Activated gamma-delta T cell (primary cell): ENCODE measurements at places on chromosomes 12 and 14.

DNA sequence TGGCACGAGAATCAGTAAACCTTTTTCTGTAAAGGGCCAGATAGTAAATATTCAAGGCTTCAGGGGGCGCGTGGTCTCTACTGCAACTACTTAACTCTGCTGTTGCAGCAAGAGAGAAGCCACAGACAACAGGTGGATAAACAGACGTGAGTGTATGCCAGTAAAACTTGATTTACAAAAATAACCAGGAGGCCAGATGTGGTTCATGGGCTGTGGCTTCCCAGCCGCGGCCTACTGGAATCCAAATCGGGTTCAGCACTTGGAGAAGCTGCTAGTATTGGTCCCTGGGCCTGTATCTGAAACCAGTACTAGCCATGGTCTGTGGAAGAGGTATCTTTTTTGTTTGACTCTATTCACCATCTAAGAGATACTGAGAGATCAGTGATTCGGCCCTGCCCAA is 13.3 kb downstream of the PPP2R5C start:
- DNase-seq: no peak

GRCh38 chr14:49306152-49306751 is 279.9 kb downstream of the RPS29 start:
- no peak for DNase-seq

- DNase-seq: no peak
Measured at GRCh38 chr12:71640316-71640715, 23.3 kb downstream of the ZFC3H1 start.

DNA sequence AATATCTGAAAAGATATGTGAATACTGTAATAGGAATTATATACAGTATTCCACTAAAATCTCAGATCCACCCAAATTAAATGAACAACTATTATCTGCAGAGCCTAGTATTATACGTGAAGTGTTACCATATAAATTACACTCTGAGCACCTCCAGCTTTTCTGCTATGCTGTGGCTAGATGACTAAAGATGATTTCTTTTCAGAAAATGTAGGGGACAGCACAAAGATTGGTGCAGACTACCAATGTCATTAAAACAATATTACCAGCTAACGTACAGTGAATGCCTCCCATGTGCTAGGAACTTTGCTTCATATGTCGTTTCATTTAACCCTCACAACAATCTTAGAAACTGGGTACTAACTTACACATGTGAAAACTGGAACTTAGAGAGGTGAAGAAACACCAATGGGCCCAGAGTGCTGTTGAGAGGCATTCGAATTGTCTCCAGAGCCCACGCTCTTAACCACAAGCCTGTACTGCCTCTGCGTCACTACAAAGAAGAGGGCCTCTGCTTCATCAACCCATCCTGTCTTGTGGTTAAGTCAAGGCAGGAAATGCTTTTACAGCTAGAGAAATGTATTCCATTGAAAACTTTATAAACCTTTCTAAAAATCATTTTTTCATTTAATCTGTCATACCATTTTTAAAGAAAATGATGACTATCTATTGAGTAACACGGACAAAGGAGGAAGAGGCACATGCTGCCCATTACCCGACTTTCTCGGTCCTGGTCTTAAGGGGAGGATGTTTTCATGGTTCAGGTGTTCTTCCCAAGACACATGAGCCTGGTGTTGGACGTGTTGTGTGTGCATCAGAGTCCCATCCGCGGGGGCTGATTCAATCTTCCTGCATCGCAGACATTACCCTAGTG is 1.3 kb downstream of the GPR65 start:
- DNase-seq: no peak

GRCh38 chr12:55929306-55929791 is 1.6 kb upstream of the DGKA start:
- peak; percentile 51 for DNase-seq

DNA sequence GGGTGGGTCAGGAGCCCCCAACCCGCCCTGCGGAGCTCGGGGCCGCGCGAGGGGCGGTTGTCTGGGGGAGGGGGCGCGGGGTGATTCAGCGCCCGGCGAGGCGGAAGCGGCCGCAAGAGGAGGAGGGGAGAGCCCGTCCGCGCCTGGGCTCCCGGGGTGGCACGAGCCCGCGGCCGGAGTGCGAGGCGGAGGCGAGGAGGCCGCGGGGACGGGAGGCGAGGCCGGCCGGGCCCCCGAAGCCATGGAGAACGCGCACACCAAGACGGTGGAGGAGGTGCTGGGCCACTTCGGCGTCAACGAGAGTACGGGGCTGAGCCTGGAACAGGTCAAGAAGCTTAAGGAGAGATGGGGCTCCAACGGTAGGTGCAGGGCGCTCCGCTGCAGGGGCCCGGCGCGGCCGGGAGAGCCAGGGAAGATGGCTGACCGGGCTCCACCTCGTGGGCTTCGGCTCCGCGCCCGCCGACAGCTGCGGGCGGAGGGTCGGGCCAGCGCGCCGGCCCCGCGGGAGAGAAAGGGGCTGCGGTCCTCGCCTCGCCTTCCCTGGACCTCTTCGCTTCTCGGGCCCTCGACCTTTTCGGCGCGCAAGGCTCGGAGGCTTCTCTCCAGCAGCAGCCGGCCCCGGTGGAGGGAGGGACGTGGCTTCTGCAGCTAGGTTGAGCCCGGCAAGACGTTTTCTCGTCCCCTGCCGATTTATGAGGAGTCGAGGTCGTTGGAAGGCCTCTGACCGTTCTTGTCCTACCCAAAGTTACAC is 677 bp downstream of the ATP2A2 start:
- DNase-seq: peak; percentile 32

DNA sequence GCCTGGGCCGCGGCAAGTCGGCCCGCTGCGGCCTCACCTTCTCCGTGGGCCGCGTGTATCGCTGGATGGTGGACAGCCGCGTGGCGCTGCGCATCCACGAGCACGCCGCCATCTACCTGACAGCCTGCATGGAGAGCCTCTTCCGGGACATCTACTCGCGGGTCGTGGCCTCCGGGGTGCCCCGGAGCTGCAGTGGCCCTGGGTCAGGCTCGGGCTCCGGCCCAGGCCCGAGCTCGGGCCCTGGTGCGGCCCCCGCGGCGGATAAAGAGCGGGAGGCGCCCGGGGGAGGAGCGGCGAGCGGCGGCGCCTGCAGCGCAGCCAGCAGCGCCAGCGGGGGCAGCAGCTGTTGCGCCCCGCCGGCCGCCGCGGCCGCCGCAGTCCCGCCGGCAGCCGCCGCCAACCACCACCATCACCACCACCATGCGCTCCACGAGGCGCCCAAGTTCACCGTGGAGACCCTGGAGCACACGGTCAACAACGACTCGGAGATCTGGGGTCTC is 226.2 kb upstream of the CRY1 start:
- DNase-seq: peak; percentile 14

DNA sequence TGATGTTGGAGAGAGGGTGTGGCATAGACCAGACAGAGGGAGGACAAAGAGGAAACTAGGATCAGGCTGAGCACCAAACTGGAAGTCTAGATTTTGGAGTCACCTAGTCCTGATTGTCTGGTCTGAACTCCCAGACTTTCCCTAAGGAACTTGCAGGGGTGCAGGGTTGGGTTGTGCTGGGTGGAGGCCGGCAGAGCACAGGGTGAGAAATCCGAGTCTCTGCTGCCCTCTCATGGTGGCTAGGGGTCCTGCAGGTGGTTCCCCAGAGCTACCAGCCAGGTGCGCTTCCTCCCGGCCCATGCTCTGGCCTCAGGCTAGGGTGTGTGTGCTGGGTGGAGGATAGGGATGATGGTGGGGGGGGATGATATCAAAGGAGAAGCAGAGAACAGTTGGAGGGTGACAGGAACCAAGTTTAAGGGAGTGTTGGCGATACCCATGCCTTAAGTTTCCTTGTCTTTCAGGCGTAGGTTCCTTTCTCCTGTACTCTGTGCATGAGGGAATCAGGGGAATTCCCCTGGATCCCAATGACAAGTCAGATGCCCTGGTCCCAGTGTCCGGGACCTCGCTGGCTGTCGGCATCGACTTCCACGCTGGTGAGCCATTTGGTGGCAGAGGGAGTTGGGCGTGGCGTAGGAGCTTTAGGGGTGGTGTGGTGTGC is 33.5 kb upstream of the NXPH4 start:
- no peak for DNase-seq

DNA sequence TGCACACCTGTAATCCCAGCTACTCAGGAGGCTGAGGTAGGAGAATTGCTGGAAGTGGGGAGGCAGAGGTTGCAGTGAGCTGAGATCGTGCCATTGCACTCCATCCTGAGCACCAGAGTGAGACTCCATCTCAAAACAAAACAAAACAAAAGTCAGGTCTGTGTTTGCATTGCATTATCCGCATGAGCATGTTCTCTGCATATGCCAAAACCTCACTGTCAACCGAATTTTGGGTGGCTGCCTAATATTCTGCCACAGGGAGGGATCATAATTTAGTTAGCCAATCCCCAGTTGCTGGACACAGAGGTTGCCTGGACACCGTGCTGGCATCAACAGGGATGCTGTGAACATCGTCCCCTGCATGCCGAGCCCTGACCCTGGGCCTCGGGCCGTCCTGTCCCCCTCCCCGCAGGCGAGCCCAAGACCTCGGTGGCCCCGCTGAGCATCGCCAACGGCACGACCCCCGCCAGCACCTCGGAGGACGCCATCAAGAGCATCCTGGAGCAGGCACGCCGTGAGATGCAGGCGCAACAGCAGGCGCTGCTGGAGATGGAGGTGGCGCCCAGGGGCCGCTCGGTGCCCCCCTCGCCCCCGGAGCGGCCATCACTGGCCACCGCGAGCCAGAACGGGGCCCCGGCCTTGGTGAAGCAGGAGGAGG is 49.2 kb downstream of the PHETA1 start:
- DNase-seq: no peak

- DNase-seq: no peak
Measured at GRCh38 chr12:3152011-3152511, 74.9 kb downstream of the TSPAN9 start.

DNA sequence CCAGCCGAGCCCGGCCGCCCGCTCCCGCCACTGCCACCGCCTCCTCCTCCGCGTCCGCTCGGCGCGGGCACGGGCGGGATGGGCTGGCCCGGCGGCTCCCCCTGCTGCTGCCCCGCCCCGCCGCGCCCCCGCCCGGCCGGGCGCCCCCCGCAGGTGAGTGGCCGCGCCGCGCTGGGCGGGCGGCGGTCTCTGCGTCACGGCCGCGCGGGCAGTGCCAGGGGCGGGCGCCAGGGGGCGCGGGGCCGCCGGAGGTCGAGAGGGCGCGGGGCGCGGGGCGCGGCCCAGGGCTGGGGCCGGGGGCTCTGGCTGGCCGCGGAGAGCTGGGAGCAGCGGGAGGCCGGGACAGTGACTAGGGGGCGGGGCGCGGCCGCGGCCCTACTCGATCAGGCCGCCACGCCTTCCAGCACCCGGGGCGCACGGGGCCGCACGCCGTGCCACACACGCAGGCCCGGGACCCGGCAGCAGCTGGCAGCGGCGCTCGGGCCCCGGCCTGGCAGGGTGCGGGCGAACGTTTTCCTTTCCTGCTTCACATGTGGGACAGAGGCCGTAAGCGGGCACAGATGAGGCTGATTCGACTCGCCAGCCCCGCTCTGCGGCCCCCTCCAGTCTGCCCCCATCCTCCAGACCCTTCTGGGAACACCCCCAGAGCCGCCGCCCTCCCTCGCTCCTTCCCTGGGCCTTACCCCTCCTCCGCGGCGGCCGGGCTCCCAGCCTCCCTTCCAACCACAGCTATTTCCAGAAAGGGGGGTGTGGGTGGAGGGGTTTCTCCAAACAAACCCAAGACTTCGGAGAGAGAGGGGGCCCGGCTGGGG is 2.4 kb upstream of the TNS2 start:
- peak; percentile 67 for DNase-seq

- no peak for DNase-seq
Measured at GRCh38 chr14:47277703-47278102, 397.7 kb downstream of the MDGA2 start.

DNA sequence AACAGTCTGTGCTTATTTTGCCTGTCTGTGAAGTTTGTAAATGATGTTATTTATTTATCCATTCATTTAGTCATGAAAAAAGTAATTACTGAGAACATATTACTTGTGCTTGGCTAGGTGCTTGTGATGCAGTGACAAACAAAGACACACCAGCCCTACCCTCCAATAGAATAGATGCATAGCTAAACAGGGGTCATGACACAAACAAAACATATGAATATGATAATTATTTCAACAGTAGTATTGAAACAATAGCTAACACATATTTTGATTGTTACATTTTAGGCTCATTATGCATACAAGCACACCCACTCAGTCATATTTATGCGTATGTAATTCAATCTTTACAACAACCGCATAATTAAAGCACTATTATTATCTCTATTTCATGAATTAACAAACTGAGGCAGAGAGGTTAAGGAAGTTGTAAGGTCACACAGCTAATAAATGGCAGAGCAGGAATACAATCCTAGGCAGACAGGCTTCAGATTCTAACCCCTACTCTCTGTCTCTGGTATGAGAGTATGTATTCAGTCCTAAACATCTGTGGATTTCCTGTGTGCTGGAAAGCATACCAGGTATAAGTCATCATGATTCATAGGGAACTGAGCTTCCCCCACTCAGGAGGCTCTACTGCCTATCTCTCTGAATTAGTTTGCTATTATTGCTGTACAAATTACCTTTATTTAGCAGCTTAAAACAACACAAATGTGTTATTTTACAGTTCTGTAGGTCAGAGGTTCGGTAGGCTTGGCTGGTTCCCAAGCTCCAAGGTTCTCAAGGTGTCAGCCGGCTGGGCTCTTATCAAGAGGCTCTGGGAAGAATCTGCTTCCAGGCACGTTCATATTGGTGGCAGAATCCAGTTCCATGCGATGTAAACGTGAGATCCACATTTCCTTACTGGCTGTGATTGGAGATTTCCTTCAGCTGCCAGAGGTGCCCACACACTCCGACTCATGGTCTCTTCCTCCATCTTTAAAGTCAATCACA is 509.4 kb downstream of the GALC start:
- DNase-seq: no peak

DNA sequence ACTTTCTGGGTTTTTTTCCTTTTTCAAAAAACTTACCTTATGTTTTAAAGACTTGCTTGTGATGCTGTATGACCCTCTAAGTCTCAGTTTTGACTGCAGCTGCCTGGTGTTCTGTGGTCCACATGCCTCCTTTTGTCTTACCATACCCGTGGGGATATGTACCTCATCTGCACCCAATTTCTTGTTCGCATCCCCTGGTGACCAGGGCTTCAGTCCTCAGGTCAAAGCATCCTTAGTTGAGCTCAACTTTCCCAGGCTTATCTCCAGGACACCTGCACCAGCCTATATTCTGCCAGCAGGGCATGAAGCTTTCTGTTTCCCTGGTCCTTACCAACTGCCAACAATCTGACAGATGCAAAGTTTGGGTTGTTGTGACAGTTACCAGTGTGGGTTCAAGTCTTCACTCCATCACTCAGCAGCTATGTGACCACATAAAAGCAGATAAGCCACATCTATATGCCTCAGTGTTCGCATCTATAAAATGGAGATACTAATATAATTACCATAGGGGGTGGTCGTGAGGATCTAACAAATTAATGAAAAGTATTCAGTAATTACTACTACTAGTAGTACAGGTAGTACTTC is 94.0 kb downstream of the NTF3 start:
- no peak for DNase-seq

- DNase-seq: no peak
Measured at GRCh38 chr14:29521526-29522137, 406.0 kb downstream of the PRKD1 start.
